ENCODE measurements at places on chromosomes 5 and 9. TPM values are rescaled to one million over a fixed set of nuclear protein-coding genes. Genes with fewer than 3 reads are reported as not detected.

- H3K27ac ChIP-seq = no peak overlapping the region
- no peak for DNase-seq
- H3K4me1 ChIP-seq = no peaks in the 10 kb centered on the region
- H3K36me3 ChIP-seq = no peaks in the 10 kb centered on the region
- no peaks in the 10 kb centered on the region for H3K27me3 ChIP-seq
- no peak overlapping the region for H3K4me3 ChIP-seq
Measured at GRCh38 chr5:58795327-58795726, 212.5 kb downstream of the RAB3C start.

DNA sequence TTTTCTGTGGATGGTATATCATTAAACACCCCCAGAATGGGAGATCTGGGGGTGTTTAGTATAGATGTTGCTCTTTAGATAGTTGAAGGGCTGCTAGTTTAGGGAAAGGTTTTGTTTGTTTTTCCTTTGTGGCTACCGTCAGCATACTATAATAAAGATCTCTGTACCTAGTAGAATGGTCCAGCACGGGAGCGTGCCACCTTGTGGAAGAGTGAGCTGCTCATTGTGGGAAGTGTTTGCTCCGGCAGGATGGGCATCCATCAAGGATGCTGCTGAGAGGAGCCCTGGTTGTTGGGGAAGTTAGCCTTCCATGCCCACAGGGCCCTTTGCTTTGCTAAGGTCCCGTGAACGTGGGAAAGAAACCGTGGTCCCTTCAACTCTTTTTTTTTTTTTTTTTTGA lies 113.1 kb downstream of the LIFR start:
- H3K27me3 ChIP-seq = no peaks in the 10 kb centered on the region
- no peak overlapping the region for H3K27ac ChIP-seq
- DNase-seq = no peak
- no peak overlapping the region for H3K4me3 ChIP-seq
- H3K4me1 ChIP-seq = no peaks in the 10 kb centered on the region

GRCh38 chr5:101364469-101364868 lies 461.4 kb upstream of the ST8SIA4 start:
- DNase-seq = peak; percentile 66
- no peaks in the 10 kb centered on the region for H3K36me3 ChIP-seq
- H3K4me3 ChIP-seq = no peak overlapping the region
- H3K27ac ChIP-seq = no peak overlapping the region

DNA sequence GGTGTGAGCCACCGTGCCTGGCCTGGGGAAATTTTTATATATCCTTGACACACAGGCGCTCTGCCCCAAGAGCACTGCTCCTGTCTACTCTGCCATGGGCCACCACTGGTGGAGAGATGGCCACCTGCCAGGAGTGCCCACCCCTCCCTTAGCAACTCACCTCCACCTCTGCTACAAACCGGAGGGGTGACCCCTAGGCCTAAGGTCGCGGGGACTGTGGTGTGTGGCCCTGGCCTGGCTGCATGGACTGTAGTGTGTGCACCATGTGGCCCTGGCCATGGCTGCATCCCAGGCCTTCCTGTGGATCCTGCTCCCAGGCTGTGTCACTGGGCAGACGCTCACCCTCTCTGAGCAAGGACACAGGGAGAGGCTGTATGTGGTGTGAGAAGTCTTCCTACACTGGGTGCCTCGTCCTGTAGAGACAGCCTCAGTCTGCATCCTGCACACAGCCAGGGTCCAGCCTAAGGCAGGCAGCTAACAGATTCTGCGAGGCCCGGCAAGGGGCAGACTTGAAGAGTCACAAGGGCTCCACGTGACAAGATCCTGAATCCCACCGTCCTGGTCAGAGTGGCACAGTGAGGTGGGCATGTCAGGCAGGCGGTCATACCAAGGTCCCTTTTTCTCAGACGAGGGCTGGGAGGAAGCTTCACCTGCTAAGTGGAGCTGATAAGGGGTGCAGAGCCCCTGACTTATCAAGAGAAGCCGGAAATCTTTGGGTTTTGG lies 10.3 kb downstream of the NINJ1 start:
- H3K27me3 ChIP-seq = no peaks in the 10 kb centered on the region
- H3K4me3 ChIP-seq = no peak overlapping the region
- no peak overlapping the region for H3K27ac ChIP-seq
- peaks cover 27% of the 10 kb centered on the region for H3K36me3 ChIP-seq
- H3K4me1 ChIP-seq = peaks cover 42% of the 10 kb centered on the region

GRCh38 chr5:65142016-65142415 lies 339.7 kb downstream of the ADAMTS6 start:
- no peaks in the 10 kb centered on the region for H3K4me1 ChIP-seq
- H3K36me3 ChIP-seq = no peaks in the 10 kb centered on the region
- no peak for DNase-seq
- no peak overlapping the region for H3K27ac ChIP-seq
- H3K4me3 ChIP-seq = no peak overlapping the region

DNA sequence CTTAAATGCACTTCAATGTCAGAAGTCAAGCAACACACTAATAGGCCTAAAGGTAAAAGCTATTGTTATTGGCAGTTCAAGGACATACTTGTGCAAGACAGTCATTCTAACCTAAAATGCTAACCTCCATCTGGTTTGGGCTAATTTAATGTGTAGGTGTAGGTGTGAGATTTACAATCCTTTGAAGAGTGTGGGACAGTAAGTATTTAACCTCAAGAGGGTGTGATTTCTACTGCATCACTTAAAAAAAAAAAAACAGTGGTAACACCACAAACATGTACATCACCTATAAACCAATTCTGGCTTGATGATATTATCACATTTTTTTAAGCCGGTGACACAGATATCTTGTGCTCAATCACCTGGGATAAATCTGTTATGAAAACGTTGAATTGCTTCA lies 127.5 kb upstream of the MEF2C start:
- no peak for DNase-seq
- no peaks in the 10 kb centered on the region for H3K27me3 ChIP-seq
- H3K27ac ChIP-seq = no peak overlapping the region
- H3K4me3 ChIP-seq = no peak overlapping the region

Gene HAPLN1
- total RNA-seq = not detected

Data from thyroid gland (tissue), 4 donors.